ENCODE measurements at places on chromosomes 16 and 17. TPM values are rescaled to one million over a fixed set of nuclear protein-coding genes. Genes with fewer than 3 reads are reported as not detected.
A peak's percentile ranks its signal among the peaks of the same experiment; 100 is the strongest.

DNA sequence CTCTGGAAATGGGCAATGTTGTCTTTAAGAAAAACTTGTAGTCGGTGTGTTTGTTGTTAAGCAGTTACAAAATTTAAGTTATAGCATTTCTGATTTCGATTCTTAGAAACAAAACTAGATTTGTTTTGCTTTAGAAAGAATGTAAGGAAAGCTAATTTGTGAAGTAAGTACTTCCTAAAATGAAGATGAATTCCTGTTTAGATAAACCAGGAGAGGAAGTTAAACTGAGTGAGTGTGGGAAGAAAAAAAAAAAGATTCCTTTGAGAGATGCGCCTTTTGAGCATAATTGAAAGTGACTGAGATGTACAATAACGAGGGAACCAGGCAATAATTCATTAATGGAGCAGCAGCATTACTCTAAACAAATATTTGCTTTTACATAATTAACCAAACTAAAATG is 52.4 kb upstream of the ALOX12 start:
- no peaks in the 10 kb centered on the region for H3K4me1 ChIP-seq
- no peaks in the 10 kb centered on the region for H3K36me3 ChIP-seq
- no peaks in the 10 kb centered on the region for H3K27me3 ChIP-seq
- H3K4me3 ChIP-seq, result no peak overlapping the region
- H3K27ac ChIP-seq, result no peak overlapping the region

- no peak for DNase-seq
- peaks cover 22% of the 10 kb centered on the region for H3K4me1 ChIP-seq
- H3K36me3 ChIP-seq, result peaks cover 2% of the 10 kb centered on the region
- no peaks in the 10 kb centered on the region for H3K27me3 ChIP-seq
- no peak overlapping the region for H3K4me3 ChIP-seq
- H3K27ac ChIP-seq, result no peak overlapping the region
These were observed 22.4 kb downstream of the CMC2 start for GRCh38 chr16:80984124-80984892.

GRCh38 chr17:34474706-34475105 is 104.7 kb upstream of the TMEM132E start:
- H3K36me3 ChIP-seq, result no peaks in the 10 kb centered on the region
- H3K4me1 ChIP-seq, result no peaks in the 10 kb centered on the region
- no peak overlapping the region for H3K27ac ChIP-seq
- no peak overlapping the region for H3K4me3 ChIP-seq
- H3K27me3 ChIP-seq, result no peaks in the 10 kb centered on the region

GRCh38 chr16:54628796-54629625 is 301.7 kb upstream of the IRX5 start:
- no peaks in the 10 kb centered on the region for H3K27me3 ChIP-seq
- H3K27ac ChIP-seq, result peak overlapping the region; percentile 90
- peak; percentile 97 for DNase-seq
- H3K4me3 ChIP-seq, result no peak overlapping the region
- H3K36me3 ChIP-seq, result no peaks in the 10 kb centered on the region

DNA sequence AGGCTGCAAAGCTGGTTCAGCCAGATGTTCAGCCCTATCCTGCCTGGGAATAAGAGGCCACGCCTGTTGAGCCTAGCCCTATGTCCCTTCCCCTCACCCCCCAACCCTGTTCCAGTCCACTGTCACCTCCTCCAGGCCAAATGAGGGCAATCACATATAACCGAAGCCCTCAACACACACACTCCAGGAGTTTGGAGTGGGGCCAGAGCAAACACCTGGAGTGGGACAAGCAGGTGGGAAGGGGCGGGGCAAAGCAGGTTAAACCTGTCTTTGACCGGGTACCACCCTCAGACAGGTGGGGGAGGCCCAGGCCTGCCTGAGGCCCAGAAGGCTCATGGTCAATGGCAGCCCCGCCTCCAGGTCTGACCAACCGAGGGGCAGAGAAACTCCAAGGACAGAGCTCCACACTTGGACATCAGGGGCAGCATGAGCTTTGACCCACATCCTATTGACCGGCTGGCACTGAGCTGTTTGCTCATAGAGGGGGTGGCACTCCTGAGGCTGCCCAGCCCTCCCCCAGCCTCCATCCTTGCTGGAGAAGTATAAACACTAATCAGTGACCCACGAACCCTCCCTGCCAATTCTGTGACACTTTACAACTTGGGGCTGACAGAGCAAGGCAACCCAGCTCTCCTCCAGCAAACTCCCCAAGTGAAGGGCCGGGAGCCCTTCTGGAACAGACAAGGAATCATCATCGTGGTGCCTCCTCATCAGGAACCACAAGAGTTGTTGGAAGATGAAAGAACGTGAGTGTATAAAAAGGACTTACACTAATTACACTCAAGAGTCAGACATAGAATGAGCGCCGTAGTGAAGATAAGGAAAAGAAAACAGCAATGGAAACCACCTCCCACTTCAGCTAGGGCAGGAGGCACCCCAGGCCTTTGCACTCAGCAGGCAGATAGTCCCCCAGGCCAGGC is 1.5 kb downstream of the ESRP2 start:
- peaks cover 18% of the 10 kb centered on the region for H3K4me1 ChIP-seq
- H3K4me3 ChIP-seq, result peak overlapping the region; percentile 79
- peaks cover 9% of the 10 kb centered on the region for H3K36me3 ChIP-seq

DNA sequence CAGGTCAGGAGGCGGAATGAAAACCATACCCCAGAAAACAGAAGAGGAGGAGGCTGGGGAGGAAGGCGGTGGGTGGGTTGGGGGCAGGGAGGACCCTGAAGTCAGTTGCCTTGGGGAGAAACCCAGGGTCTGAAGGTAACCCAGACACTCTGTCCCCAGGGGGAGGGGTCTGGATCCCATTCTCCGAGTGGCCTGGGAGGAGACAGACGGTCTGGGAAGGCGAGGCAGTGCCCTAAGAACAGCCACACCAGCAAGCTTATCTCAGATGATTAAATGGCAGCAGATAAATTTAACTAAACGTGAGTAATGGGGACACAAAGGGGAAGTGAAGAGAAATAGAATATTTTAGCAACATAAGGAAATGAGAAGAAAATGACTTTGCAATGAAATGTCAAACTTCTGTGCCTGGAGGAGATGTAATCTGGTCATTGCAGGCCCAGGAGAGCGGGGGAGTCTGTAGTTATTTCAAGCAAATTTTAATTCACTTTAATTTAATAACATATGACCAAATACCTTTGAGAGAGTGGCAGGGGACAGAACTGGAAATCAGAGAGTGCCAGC is 21.4 kb upstream of the ZFP90 start:
- H3K36me3 ChIP-seq, result no peaks in the 10 kb centered on the region
- no peak for DNase-seq
- peaks cover 6% of the 10 kb centered on the region for H3K4me1 ChIP-seq
- no peaks in the 10 kb centered on the region for H3K27me3 ChIP-seq
- H3K27ac ChIP-seq, result no peak overlapping the region

- no peak overlapping the region for H3K4me3 ChIP-seq
- no peak overlapping the region for H3K27ac ChIP-seq
- H3K27me3 ChIP-seq, result 0 out of 2 replicates have a peak, but pooled peaks cover 2% of the 10 kb centered on the region
These were observed 132.4 kb downstream of the MAF start for GRCh38 chr16:79468121-79468552.

- H3K4me3 ChIP-seq, result no peak overlapping the region
- no peaks in the 10 kb centered on the region for H3K27me3 ChIP-seq
- no peak overlapping the region for H3K27ac ChIP-seq
- no peak for DNase-seq
- H3K36me3 ChIP-seq, result peaks cover 3% of the 10 kb centered on the region
These were observed 21.3 kb upstream of the MRPS23 start for GRCh38 chr17:57871155-57871554.

DNA sequence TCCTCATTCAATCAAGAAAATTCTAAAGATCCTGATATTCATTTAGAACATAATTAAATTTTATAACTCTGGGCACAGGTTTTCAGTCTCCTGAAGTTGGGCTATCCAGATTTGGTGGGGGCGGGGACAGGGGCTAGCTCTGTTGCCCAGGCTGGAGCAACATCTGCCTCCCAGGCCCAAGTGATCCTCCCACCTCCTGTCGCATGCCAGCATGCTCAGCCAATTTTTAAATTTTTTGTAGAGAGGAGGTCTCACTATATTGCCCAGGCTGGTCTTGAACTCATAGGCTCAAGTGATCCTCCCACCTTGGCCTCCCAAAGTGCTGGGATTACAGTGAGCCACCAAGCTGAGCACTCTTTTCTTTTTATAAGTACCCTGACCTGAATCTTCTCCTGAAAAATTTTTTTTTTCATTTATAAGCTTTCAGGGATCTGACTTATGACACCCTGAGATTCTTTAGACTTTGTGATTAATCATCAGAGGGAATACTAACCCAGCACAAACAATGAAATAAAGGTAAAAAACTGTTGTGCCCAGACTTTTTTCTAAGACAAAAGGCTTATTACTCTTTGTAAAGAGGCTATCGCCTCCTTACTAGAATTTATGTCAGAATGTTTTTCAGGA is 62.6 kb downstream of the TUBD1 start:
- H3K27ac ChIP-seq, result peak overlapping the region; percentile 82
- H3K4me3 ChIP-seq, result no peak overlapping the region
- no peaks in the 10 kb centered on the region for H3K36me3 ChIP-seq
- peaks cover 74% of the 10 kb centered on the region for H3K4me1 ChIP-seq
- DNase-seq, result no peak
- H3K27me3 ChIP-seq, result no peaks in the 10 kb centered on the region

DNA sequence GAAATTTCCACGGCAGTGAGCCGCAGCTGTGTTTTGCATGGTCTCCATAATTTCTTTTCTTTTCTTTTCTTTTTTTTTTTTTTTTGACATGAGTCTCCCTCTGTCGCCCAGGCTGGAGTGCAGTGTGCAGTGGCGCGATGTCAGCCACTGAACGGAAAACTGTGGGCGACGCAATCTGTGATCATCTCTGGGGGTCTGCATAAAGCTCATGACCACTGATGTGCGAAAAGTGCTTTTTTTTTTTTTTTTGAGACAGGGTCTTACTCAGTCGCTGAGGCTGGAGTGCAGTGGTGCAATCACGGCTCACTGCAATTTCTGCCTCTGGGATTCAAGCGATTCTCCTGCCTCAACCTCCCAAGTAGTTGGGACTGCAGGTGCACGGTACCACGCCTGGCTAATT is 117.6 kb downstream of the ABCC6 start:
- DNase-seq, result no peak
- H3K4me3 ChIP-seq, result no peak overlapping the region
- no peaks in the 10 kb centered on the region for H3K27me3 ChIP-seq
- H3K27ac ChIP-seq, result no peak overlapping the region
- no peaks in the 10 kb centered on the region for H3K4me1 ChIP-seq

DNA sequence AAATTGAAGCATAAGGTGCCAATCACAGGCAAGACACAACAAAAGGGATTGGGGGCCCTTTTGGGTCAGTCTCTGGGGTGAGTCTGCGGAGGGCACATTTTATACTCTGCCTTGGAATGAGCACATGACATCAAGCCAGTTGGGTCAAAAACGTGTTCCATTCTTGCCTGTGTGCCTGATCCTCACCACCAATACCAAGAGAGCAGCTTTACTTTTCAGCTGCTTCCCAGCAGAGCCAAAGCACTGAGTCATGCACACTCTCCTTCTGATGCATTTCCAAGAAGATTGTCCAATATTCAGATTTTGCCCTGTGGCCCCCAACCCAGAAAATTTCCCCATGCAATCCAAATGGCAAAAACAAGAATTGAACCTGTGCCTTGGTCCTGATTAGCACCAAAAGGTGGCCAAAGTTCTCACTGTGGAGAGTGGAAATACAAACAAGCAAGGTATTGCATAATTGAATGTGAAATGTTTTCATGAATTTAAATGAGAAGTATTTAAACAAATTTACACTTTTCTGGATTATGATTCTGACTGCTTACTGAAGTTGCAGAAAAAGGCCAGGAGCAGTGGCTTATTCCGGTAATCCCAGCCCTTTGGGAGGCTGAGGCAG is 217.8 kb upstream of the SOX9 start:
- no peak for DNase-seq
- H3K4me3 ChIP-seq, result no peak overlapping the region
- H3K36me3 ChIP-seq, result no peaks in the 10 kb centered on the region
- no peaks in the 10 kb centered on the region for H3K4me1 ChIP-seq

GRCh38 chr16:52540910-52541309 is 6.0 kb downstream of the TOX3 start:
- no peaks in the 10 kb centered on the region for H3K36me3 ChIP-seq
- H3K4me3 ChIP-seq, result no peak overlapping the region
- H3K4me1 ChIP-seq, result 0 out of 2 replicates have a peak, but pooled peaks cover 6% of the 10 kb centered on the region
- H3K27ac ChIP-seq, result no peak overlapping the region

- H3K4me1 ChIP-seq, result peaks cover 4% of the 10 kb centered on the region
- H3K4me3 ChIP-seq, result no peak overlapping the region
- H3K36me3 ChIP-seq, result no peaks in the 10 kb centered on the region
- peak; percentile 50 for DNase-seq
- H3K27me3 ChIP-seq, result no peaks in the 10 kb centered on the region
- H3K27ac ChIP-seq, result no peak overlapping the region
These were observed 77.6 kb downstream of the CMIP start for GRCh38 chr16:81522108-81522701.

- no peaks in the 10 kb centered on the region for H3K27me3 ChIP-seq
- no peak overlapping the region for H3K4me3 ChIP-seq
- DNase-seq, result no peak
- peaks cover 5% of the 10 kb centered on the region for H3K36me3 ChIP-seq
- no peaks in the 10 kb centered on the region for H3K4me1 ChIP-seq
These were observed 24.8 kb downstream of the KLHDC4 start for GRCh38 chr16:87740909-87741424.

GRCh38 chr17:57486882-57487301 is 230.6 kb downstream of the MSI2 start:
- peaks cover 7% of the 10 kb centered on the region for H3K4me1 ChIP-seq
- no peaks in the 10 kb centered on the region for H3K27me3 ChIP-seq
- no peaks in the 10 kb centered on the region for H3K36me3 ChIP-seq
- DNase-seq, result no peak
- no peak overlapping the region for H3K27ac ChIP-seq

- no peak overlapping the region for H3K4me3 ChIP-seq
- H3K36me3 ChIP-seq, result no peaks in the 10 kb centered on the region
- no peak overlapping the region for H3K27ac ChIP-seq
- no peaks in the 10 kb centered on the region for H3K4me1 ChIP-seq
- H3K27me3 ChIP-seq, result no peaks in the 10 kb centered on the region
These were observed 28.7 kb downstream of the KNOP1 start for GRCh38 chr16:19689342-19689741.

GRCh38 chr17:64016231-64016784 is 4.1 kb downstream of the ICAM2 start:
- H3K27ac ChIP-seq, result no peak overlapping the region
- DNase-seq, result no peak
- H3K4me1 ChIP-seq, result no peaks in the 10 kb centered on the region

Gene FNDC8
- total RNA-seq, result not detected

Gene KRTAP9-2
- not detected for total RNA-seq

Gene MYOCD
- total RNA-seq, result 2.6 TPM

Gene KRT24
- total RNA-seq, result not detected

All from Caco-2 (cell line).